ENCODE measurements at places on chromosomes 13 and 19.

DNA sequence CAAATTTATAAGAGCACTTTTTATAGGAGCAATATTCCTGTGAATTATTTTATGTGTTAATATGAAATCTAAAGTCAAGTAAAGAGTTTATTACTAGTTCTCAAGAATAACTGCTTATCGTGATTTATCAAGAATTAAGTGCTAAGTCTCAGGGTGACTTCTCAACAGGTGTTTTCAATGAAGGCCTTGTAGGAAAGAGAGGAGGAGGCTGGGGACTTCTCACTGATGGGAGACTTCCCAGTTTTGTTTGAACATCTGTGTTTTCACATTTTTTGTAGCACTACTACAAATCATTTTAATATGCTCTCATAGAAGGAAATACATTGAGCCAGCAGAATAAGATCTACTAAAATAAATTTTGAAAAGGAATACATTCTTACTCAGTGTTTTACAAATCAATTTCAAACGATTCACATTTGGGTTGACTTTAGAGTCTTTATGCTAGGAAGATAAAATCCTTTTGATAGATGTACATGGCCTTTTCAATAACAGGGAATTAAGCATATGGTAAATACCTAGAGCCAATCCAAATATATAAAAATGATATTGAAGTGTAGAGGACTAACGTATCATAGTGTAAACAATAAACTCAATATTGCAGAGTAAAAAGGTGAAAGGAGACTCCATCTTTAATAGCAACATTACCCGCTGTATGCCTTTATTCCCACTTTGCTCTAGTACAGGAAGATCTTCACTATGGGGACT lies 6.8 kb downstream of the PCDH17 start:
- no peaks in the 10 kb centered on the region for H3K36me3 ChIP-seq
- no peak overlapping the region for H3K27ac ChIP-seq
- no peak overlapping the region for H3K4me3 ChIP-seq
- H3K27me3 ChIP-seq, result peaks cover 13% of the 10 kb centered on the region
- no peak for DNase-seq

GRCh38 chr13:35496761-35497386 lies 20.4 kb upstream of the MAB21L1 start:
- DNase-seq, result no peak
- H3K27me3 ChIP-seq, result no peaks in the 10 kb centered on the region
- no peaks in the 10 kb centered on the region for H3K4me1 ChIP-seq
- H3K27ac ChIP-seq, result no peak overlapping the region

- no peak overlapping the region for H3K4me3 ChIP-seq
- H3K27me3 ChIP-seq, result peaks cover 8% of the 10 kb centered on the region
- no peak for DNase-seq
These were observed 190.5 kb upstream of the SOX21 start for GRCh38 chr13:94902722-94903407.

DNA sequence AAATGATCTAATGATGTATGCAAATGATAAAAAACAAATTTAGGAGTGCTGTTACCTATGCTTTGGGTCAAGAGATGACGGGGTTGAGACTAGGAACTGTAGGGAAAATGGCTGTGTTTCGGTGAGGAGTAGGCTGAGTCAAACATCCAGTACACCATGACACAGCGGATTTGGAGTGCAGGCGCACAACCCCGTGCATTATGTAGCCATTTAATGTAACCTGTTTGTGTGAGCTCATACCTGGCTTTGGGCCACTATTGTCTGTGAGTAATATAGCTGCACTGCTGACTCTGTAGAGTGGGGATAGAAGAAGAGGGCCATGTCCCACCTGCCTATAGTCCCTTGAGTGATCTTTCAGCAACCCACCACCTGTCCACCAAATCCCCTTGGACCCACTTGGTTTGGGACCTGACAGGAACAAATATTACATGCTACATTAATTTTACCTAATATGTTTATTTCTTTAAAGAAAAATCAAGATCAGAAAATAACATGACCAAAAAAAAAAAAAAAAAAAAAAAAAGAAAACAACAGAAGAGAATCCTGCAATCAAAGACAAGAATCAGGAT lies 95.5 kb upstream of the KLHL1 start:
- DNase-seq, result no peak
- H3K36me3 ChIP-seq, result no peaks in the 10 kb centered on the region
- no peak overlapping the region for H3K27ac ChIP-seq
- H3K4me1 ChIP-seq, result no peaks in the 10 kb centered on the region
- H3K4me3 ChIP-seq, result no peak overlapping the region

- no peak overlapping the region for H3K4me3 ChIP-seq
- no peak overlapping the region for H3K27ac ChIP-seq
- H3K4me1 ChIP-seq, result peaks cover 3% of the 10 kb centered on the region
- no peaks in the 10 kb centered on the region for H3K27me3 ChIP-seq
These were observed 10.9 kb downstream of the NCR1 start for GRCh38 chr19:54916822-54917221.

DNA sequence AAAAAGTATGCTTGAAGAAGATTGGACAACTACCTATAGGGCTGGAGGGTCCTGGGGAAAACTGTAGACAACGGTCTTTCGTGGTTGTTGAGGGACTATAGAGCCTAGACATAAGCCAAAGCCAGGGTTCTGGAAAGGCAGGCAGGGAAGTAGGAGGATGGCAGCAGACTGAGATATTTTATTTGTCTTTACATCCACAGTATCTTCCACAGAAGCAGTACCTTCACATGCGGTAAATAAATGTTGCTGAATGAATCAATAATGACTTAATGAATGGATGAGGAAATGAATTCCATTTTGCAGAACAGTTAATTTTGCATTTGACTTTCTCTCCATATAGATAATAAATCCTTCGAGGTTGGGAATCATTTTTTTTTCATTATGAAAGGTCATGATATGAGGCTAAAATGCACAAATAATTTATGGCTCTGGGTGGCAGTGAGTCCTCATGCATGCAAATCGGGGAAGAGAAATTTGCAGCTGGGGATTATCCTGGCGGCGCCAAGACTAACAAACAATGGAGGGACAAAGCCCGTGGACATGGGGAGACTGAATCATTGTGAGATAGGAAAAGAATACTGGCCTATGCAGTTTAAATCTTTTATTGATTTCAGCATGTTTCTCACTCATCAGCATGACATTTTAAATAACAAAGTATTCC lies 102.0 kb downstream of the ERCC5 start:
- no peaks in the 10 kb centered on the region for H3K4me1 ChIP-seq
- no peaks in the 10 kb centered on the region for H3K36me3 ChIP-seq
- no peak overlapping the region for H3K27ac ChIP-seq
- DNase-seq, result no peak

DNA sequence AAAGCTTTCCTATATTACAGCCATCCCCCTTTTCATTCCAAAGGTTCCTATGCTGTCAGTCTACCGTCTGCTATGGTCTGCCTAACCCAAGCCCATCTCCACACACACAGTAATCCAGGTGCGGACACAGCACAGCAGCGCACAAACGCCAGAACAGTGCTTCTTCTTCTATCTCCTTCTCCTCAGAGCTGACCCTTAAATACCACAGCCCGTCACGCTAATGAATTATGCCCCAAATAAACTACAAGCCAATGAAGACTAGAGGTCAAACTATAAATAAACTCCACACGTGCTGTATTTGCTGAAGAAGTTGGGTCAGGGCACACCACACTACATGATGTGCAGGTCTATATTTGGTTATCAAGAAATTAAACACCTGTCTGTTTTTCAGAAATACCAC lies 71.8 kb downstream of the TBC1D4 start:
- peaks cover 5% of the 10 kb centered on the region for H3K4me1 ChIP-seq
- no peak overlapping the region for H3K4me3 ChIP-seq
- no peak overlapping the region for H3K27ac ChIP-seq
- H3K36me3 ChIP-seq, result no peaks in the 10 kb centered on the region
- H3K27me3 ChIP-seq, result peaks cover 2% of the 10 kb centered on the region

DNA sequence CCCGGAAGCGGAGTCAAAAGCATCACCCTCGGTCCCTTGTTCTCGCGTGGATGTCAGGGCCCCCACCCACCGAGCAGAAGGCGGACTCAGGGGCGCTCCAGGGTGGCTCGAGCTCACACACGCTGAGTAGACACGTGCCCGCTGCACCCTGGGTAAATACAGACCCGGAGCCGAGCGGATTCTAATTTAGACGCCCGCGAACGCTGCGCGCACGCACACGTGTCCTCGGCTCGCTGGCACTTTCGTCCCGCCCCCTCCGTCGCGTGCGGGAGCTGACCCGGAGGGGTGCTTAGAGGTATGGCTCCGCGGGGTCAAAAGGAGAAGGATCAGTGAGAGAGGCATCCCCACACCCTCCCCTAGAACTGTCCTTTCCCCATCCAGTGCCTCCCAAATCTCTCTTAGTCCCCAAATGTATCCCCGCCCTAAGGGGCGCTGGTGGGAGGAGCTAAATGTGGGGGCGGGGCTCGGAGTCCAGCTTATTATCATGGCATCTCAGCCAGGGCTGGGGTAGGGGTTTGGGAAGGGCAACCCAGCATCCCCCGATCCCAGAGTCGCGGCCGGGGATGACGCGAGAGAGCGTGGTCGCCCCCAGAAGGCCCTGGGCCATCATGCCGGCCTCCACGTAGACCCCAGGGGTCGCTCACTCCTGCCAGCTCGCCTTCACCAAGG lies 451 bp upstream of the ICAM5 start:
- H3K4me1 ChIP-seq, result peaks cover 71% of the 10 kb centered on the region
- DNase-seq, result peak; percentile 73
- H3K4me3 ChIP-seq, result peak overlapping the region; percentile 79
- H3K27ac ChIP-seq, result peak overlapping the region; percentile 42
- peaks cover 30% of the 10 kb centered on the region for H3K36me3 ChIP-seq
- H3K27me3 ChIP-seq, result peaks cover 44% of the 10 kb centered on the region

- peaks cover 4% of the 10 kb centered on the region for H3K4me1 ChIP-seq
- H3K4me3 ChIP-seq, result no peak overlapping the region
- no peaks in the 10 kb centered on the region for H3K36me3 ChIP-seq
- peaks cover 47% of the 10 kb centered on the region for H3K27me3 ChIP-seq
- DNase-seq, result no peak
These were observed 749 bp downstream of the GDF15 start for GRCh38 chr19:18386543-18387271.

- H3K27ac ChIP-seq, result no peak overlapping the region
- no peak overlapping the region for H3K4me3 ChIP-seq
- DNase-seq, result no peak
- H3K4me1 ChIP-seq, result peaks cover 10% of the 10 kb centered on the region
These were observed 17.4 kb downstream of the PPFIA3 start for GRCh38 chr19:49136771-49137171.

- no peaks in the 10 kb centered on the region for H3K27me3 ChIP-seq
- no peak overlapping the region for H3K27ac ChIP-seq
- no peaks in the 10 kb centered on the region for H3K36me3 ChIP-seq
- no peak overlapping the region for H3K4me3 ChIP-seq
These were observed 23.0 kb upstream of the ATP1A3 start for GRCh38 chr19:42017040-42017439.

GRCh38 chr13:110746438-110746837 lies 32.9 kb downstream of the ING1 start:
- DNase-seq, result no peak
- no peaks in the 10 kb centered on the region for H3K4me1 ChIP-seq
- no peak overlapping the region for H3K27ac ChIP-seq
- no peaks in the 10 kb centered on the region for H3K36me3 ChIP-seq
- peaks cover 8% of the 10 kb centered on the region for H3K27me3 ChIP-seq

DNA sequence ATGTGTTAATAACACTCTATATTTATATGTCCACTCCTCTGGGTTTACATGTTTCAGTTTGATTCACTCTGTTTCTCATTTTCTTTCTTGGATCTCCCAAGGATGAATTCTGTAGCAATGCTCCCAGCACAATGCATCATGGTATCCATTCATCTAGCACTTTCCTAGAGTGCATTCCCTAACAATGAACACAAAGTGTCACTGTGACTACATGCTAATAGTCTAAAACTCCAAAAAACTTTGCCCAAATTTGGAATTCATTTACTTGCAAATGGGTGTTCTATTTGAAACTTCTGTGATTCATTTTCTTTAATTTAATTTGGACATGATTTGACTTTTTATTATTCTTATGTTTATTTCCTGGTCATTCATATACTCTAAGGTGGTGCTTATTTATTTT lies 286.3 kb downstream of the POU4F1 start:
- H3K36me3 ChIP-seq, result no peaks in the 10 kb centered on the region
- no peaks in the 10 kb centered on the region for H3K4me1 ChIP-seq
- no peaks in the 10 kb centered on the region for H3K27me3 ChIP-seq
- no peak overlapping the region for H3K27ac ChIP-seq

- no peak for DNase-seq
- no peaks in the 10 kb centered on the region for H3K27me3 ChIP-seq
- H3K27ac ChIP-seq, result no peak overlapping the region
- H3K4me1 ChIP-seq, result no peaks in the 10 kb centered on the region
- no peaks in the 10 kb centered on the region for H3K36me3 ChIP-seq
These were observed 652.0 kb downstream of the LIG4 start for GRCh38 chr13:107563099-107563925.

- no peak overlapping the region for H3K4me3 ChIP-seq
- H3K27me3 ChIP-seq, result no peaks in the 10 kb centered on the region
- H3K36me3 ChIP-seq, result peaks cover 30% of the 10 kb centered on the region
- no peak overlapping the region for H3K27ac ChIP-seq
These were observed 35.7 kb downstream of the ZSWIM4 start for GRCh38 chr19:13830741-13831536.

DNA sequence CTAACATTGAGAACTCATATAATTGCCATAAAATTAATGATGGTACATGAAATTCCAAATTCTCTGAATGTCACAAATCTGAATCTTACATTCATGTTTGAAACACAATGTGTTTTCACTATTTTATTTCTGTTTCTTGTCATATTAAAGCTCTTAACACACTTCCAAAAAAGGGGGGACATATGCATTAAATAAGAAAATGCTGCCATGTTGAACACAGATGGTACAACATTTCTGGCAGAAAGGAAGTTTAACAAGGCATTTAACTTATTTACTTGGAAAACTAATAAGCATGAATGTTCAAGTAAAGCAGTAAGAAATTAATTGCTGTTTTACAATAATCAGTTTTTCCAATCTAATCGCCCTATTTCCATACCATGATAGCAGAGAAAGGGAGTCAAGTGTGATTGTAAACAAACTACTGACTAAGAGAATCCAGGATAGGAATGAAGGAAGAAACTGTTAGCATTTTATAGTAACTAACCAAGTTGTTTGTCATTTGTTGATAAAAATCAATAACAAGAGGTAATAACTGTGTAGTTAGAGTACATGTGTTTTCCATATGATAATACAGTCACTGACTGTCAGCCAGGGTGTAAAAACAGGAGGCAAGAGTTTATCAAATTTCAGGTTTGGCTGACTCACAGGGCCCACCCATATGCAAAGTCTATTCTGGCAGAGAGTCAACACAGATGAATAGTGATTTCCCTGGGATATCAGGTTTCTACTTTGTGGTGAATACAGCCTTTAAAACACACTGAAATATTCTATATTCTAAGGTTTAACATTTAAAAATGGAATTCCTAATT lies 5.7 kb upstream of the FOXO1 start:
- no peak overlapping the region for H3K27ac ChIP-seq
- H3K4me1 ChIP-seq, result peaks cover 33% of the 10 kb centered on the region
- no peaks in the 10 kb centered on the region for H3K27me3 ChIP-seq
- no peaks in the 10 kb centered on the region for H3K36me3 ChIP-seq
- H3K4me3 ChIP-seq, result no peak overlapping the region

DNA sequence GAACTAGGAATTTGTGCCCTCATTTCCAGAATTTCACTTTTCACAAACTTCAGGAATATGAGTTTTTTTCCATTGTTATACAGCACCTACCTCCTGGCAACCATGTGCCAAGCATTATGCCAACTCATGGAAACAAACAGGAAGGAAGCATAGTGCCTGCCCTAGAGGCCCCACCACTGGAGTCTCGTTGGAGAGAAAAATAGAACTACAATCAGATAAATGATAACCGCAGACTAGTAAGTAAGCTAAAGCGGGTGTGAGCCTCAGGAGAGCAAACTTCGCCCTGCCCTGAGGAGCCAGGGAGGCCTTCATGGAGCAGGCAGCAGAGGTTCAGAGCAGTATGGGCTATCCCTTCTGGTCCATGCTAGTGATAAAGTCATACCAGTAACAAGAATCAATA lies 75.9 kb downstream of the FRY start:
- H3K27me3 ChIP-seq, result no peaks in the 10 kb centered on the region
- H3K27ac ChIP-seq, result no peak overlapping the region
- H3K4me1 ChIP-seq, result peaks cover 2% of the 10 kb centered on the region
- no peak for DNase-seq
- H3K36me3 ChIP-seq, result peaks cover 28% of the 10 kb centered on the region
